ENCODE measurements at places on chromosomes 13 and 19. TPM values are rescaled to one million over a fixed set of nuclear protein-coding genes. Genes with fewer than 3 reads are reported as not detected.

DNA sequence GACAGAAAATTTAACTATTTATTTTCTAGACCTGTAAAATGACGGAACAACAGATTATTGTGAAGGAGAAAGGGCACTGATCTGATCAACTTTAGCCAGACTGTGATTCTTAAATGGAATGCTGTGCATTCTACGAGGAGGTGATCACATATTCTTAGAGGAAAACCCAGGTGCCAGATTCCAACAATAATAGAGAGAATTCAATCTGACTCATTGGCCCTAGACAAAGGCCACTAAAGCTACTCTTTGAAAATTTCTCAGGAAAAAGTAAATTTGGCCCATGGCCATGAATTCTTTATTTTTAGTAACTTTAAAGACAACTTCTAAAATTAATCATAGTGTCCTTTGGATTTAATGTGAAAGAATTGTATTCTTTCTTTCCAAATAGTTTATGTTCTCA is 58.6 kb upstream of the POSTN start:
- no peak for DNase-seq

- DNase-seq, result no peak
Measured at GRCh38 chr19:46394402-46394797, 19.0 kb downstream of the CCDC8 start.

- DNase-seq, result no peak
Measured at GRCh38 chr19:8069096-8069973, 16.8 kb downstream of the CCL25 start.

- DNase-seq, result no peak
Measured at GRCh38 chr19:17953869-17954268, 13.0 kb upstream of the KCNN1 start.

DNA sequence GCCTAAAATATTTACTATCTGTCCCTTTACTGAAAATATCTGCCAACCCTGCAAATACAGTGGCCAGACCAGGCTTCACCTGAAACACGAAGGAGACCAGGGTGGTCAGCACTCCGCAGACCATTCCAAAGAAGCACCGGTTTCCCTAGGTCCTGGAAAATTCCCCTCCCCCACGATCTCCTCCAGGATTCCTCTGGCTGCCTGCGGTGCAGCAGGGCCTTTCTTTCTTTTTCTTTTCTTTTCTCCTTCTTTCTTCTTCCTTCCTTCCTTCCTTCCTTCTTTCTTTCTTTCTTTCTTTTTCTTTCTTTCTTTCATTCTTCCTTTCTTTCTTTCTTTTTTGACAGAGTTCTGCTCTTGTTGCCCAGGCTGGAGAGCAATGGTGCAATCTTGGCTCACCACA is 152.7 kb downstream of the USP12 start:
- no peak for DNase-seq

The FUT3 gene
- 0.15 TPM for total RNA-seq

The CD37 gene
- total RNA-seq, result 377 TPM

The FOXA3 gene
- total RNA-seq, result not detected

The OR7D2 gene
- total RNA-seq, result not detected

The ZNF560 gene
- not detected for total RNA-seq
